ENCODE measurements at places on chromosomes 16 and 17.

GRCh38 chr17:15650741-15651582 lies 31.5 kb upstream of the FBXW10B start:
- no peak for DNase-seq

DNA sequence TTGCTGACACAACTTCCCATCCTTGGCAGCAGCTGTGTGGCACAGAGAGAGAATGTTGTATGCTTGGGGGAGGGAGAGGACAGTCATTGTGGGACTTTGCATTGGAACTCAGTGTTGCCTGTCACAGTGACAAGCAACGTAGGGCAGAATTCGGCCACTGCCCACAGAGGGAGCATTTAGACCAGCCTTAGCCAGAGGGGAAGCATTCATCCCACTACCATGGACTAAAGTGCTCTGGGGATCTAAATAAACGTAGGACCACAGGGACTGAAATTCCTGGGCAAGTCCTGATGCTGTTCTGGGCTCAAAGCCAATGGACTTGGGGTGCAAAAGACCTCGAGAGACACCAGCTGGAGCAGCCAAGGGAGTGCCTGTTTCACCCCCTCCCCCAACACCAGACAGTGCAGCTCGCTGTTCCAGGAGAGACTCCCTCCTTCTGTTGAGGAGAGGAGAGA lies 44.9 kb downstream of the ABCA8 start:
- DNase-seq: no peak

GRCh38 chr16:54347961-54348360 lies 61.4 kb upstream of the IRX3 start:
- DNase-seq: no peak

DNA sequence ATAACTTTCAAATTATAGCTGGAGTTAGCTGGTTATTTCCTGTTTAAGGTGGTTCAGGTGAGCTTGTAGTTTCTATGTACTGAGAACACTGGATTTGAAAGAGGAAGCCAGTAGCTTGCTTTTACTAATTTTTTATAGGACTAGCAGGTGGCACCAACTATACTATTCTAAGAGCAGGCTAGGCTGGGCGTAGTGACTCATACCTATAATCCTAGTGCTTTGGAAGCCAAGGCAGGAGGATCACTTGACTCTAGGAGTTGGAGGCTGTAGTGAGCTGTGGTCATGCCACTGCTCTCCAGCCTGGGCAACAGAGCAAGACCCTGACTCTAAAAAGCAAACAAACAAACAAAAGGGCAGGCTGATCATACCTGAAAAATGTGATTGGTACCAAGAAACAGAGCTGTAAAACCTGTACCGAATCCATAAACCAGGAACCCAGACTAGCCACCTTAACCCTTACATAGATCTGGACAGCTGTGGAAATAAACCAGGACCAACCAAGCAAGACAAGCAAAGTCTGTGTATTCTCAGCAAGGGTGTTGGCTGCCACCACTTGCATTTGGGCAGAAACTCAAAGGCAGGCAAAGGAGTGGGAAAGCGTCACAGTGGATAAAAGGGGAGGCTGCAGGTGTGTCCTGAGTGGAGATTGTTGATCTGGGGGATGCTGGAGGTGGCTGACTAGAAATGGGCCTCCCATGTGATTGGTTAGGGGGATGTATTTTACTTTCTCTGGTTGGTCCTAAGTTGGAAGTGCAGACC lies 36.3 kb downstream of the SLC47A1 start:
- no peak for DNase-seq

DNA sequence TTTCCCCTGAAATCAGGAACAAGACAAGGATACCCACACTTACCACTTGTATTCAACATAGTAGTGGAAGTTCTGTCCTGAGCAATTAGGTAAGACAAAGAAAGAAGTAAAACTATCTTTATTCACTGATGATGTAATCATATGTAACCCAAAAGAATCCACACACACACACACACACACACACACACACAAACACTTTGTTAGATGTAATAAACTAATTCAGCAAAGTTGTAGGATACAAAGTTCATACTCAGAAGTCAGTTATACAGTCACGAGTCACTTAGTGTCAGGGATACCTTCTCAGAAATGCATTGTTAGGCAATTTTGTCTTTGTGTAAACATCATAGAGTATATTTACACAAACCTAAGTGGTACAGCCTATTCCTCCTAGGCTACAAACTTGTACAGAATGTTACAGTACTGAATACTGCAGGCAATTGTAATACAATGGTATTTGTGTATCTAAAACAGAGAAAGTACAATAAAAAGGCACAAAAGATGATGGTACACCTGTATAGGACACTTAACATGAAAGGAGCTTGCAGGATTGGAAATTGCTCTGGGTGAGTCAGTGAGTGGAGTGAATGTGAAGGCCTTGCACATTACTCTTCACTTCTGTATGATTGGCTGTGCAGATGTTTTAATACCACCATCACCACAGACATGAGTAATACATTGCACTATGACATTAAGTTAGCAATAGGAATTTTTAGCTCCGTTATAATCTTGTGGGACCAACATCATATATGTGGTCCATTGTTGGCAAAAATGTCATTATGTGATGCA lies 370.1 kb downstream of the ZFHX3 start:
- DNase-seq: no peak

DNA sequence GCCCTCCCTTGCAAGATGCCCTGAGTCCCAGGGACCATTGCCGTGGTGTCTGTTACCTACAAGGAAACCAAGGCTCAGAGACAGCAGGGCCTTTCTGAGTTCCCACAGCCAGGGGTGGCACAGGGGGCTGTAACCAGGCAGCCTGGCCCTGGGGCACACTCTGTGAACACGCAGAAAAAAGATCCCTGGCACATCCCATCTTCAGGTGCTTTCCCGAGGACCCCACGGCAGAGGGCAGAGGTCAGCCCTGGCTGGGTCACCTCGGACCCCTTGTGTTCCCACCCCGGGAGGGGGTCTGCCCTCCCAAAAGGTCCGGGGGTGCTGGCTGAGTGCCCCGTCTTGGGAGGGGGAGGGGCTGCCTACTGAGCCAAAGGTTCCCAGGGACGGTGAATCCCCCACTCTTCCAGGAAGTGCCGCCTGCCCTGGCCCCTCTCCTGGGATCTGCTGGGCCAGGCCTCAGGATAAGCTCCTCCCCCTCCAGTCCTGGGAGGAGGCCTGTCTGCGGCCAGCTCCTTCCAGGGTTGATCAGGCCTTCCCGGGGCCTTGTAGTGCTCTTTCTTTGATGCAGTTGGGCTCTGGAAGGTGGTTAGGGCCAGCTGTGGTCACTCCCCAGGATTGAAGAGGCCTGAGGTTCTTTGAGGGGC lies 8.1 kb downstream of the GLIS2 start:
- DNase-seq: no peak

- no peak for DNase-seq
Measured at GRCh38 chr17:70073310-70073709, 1.7 kb upstream of the KCNJ16 start.

DNA sequence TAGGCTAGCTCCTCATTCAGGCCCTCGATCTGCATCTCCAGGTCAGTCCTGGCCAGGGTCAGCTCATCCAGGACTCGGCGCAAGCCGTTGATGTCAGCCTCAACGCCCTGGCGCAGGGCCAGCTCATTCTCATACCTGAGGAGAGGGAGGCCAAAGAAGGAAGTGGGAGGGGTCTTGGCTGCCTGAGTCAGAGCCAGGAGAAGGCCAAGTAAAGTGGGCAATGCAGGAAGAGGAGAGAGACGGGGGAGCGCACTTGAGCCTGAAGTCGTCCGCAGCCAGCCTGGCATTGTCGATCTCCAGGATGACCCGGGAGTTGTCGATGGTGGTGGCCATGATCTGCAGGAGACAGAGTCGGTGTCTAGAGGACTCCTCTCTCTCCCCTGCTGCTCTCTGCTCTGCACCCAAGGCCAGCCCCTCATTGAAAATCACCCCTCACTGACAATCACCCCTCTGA lies 1.8 kb downstream of the KRT15 start:
- no peak for DNase-seq

DNA sequence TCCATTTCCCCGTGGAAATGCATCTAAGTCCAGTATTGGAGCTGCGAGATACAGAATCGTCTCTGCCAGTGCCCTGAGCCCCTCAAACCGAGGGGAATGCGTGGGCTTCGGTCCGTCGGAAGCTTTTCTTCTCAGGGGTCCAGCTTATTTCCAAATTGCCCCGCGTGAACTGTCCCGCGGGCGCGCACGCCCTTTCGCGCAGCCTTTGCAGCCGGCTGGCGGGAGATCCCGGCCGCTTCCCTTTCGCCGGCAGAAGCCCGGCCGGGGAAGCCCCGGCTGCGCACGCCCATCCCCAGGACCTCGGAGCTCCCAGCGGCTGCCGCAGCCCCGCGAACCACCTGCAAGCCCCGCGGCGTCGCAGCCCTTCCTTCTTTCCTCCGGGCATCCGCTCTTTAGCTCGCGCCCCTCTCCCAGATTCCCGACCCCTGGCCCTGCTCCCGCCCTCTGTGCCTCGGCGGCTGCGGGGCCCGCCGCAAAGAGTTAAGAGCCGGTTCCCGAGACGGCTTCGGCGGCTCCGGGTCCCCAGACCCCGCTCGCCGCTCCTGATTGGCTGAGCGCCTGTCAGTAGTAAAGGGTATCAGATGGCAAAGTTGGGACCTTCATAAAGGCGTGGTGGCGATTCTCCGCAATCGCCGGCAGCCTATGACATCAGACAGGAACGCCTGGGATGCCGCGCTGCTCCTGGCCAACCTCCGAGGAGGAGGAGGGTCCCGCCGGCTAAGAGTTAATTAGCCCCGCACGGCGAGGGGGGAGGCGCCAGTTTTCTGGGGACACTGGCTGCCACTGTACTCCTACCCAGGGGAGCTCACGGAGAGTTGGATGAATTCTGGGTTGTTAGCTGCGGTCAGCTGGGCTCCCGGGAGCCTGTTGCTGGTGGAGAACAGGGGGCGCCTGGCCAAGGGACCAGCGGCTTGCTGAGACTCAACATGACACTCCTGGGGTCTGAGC lies at the start of gene MYOCD:
TSS of gene MYOCD (plus strand) at position 628 of the 948 bp plus-strand sequence. CDS start at position 927, 299 bp downstream.
- DNase-seq: no peak

GRCh38 chr16:83345846-83346640 lies 461.7 kb upstream of the HSBP1 start:
- DNase-seq: no peak

DNA sequence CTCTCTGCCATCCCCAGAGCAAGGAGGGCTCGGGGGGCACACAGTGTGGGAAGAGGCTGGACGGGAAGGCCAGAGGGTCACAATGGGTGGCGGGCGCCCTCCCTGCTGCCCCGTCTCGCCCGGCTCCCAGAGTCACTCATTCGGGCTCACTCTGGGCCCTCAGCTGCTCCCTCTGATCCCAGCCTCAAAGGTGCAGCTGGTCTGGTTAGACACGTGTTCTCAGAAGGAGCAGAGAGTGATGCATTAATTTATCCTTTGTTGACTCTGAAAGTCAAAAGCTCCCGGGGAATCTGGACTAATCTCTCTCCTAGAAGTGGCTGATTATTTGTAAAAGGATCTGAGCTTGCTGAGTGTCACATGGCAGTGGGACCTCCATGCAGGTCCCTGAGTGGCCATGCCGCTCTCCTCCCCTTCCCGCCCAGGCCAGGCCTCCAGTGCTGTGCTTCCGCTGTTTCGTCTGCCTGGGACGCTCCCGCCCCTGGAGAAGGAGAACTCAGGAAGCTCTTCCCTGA lies 87.5 kb downstream of the SEC14L1 start:
- peak; percentile 61 for DNase-seq

DNA sequence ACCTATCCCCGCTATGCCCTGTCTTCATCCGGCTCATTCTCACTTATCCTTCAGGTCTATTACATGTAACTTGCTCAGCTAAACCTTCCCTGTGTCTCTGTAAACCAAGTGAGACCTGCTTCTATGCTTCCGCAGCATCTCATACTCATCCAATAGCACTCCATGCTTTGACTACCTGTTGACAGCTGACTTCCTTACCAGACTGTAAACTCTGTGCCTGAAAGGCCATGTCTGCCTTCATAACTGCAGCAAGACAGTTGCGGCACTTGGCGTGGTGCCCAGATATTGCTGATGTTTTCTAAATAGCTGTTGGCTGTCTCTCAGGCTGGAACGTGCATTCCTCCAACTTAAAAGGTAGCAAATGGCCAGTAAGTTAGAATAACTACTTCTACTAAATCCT lies 1.8 kb upstream of the OR1E1 start:
- no peak for DNase-seq

GRCh38 chr16:11386054-11386680 lies 40.9 kb downstream of the RMI2 start:
- no peak for DNase-seq

- no peak for DNase-seq
Measured at GRCh38 chr16:491220-491919, 36.1 kb upstream of the CAPN15 start.

- DNase-seq: no peak
Measured at GRCh38 chr17:36728030-36728991, 126.9 kb downstream of the MRM1 start.

GRCh38 chr17:21168555-21168865 lies 41.7 kb downstream of the DHRS7B start:
- no peak for DNase-seq

GRCh38 chr16:84976644-84977400 lies 34.5 kb downstream of the ZDHHC7 start:
- DNase-seq: no peak

- DNase-seq: no peak
Measured at GRCh38 chr16:69239851-69240250, 52.9 kb downstream of the SNTB2 start.

DNA sequence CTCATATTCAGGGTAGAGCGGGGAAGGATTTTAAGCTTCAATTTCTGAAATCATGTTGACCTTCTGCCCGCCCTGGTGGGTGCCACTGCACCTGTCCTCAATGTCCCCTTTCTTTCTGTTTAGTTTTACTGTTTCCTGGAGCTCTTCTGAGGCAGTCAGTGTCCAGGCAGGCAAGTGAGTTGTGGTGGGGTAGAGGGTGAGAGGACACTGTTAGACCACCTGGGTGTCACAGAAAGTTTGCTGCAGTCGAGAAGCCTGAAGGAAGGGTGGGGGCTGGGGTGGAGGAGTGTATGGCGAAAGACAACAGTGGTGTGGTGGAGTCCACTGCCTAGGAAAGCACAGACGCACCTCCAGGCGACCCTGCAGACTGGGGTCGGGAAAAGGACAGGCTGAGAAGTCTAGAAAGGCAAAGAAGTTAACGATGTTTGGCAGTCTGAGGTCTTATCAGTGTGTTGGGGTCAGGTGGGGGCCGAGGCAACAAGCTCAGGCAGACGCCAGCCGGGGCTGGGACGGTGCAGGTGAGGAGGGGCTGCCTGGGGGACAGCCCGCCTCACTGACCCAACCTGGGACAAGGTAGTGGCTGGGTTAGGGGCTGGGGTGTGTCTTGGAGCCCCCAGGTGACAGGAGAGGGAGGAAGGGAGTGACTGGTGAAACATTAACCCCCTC lies 23.3 kb upstream of the HOXB13 start:
- DNase-seq: no peak

GRCh38 chr17:6912110-6913051 lies 80.9 kb upstream of the TEKT1 start:
- no peak for DNase-seq

GRCh38 chr17:55730808-55731207 lies 8.1 kb upstream of the TMEM100 start:
- DNase-seq: no peak

- no peak for DNase-seq
Measured at GRCh38 chr16:59295993-59296736, 562.0 kb upstream of the GOT2 start.

GRCh38 chr16:649631-650030 lies 466 bp downstream of the WDR90 start:
- no peak for DNase-seq

All from NCI-H1436 treated with DMSO at 0.1 percent for 48 hours (cell line).